ENCODE measurements at places on chromosomes 7 and 10.

GRCh38 chr10:30134171-30134945 lies 75.0 kb upstream of the JCAD start:
- DNase-seq, result no peak

GRCh38 chr7:18370633-18371032 lies 124.9 kb upstream of the HDAC9 start:
- DNase-seq, result no peak

- no peak for DNase-seq
Measured at GRCh38 chr7:47386273-47386835, 195.6 kb downstream of the TNS3 start.

DNA sequence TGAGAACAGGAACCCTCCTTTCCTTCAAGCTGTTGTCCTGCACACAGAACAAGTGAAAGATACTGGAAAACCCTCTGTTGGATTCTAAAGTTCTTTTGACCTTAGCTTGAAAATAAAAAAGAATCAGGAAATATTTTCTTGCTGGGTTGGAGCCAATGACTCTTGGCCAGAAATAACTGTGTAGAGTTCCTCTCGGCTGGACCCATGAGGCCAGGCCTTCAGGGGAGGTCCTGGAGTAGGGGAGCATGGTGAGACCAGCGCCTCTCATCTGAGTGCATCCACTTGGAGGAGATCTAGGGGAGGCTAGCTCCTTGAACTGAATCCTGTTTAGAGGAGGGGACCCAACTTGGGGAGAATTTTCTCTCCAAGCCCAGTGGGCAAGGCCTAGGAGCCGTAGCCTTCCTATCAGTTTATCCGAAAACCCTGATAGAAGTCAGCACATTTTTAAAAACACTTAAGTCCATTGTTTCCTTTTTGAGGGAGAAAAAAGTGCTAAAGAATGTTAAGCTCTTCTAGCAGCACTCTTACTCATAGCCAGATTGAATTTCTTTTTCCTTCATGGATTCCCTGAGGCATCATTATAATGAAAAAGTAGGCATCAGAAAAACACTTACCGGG lies 635.7 kb upstream of the ANKRD30A start:
- DNase-seq, result no peak

DNA sequence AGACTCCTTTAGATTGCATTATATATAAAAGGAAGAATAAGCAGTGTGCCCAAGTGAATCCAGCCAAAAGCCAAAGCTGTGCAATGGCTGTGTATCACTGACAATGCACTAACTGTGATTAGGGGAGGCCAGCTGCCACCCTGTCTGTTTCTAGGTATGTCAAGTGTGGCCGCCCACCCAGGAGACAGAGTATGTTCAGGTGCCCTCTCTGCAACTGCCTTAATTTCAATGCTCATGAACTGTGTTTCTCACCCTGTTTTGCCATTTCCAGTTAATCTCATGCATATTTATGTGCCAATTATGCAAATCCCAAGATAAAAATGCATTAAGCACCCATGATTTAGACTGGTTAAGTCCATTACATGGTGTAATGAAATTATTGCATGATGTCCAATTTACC lies 159.4 kb downstream of the FRMD4A start:
- no peak for DNase-seq

GRCh38 chr10:33335801-33336581 lies 1.5 kb upstream of the NRP1 start:
- DNase-seq, result no peak

DNA sequence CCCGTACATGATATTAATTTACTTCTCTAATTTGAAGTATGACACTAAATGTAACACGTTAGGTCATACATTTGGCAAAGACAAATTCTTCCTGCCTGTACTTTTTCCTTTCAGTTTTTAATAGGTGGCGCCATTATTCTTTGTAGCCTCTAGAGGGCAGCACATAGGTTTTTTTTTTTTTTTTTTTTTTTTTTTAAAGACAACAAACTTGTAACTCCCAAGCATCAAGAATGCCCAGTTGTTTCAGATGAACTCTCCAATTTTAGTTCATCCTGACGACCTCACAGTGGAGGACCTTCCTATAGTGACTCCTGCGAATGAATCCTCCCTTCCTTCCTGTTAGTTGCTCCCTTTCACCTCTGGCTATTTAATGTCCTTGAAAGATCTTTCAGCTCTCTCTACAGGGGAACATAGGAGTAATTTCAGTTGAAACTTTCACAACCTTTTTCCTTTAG lies 139.3 kb upstream of the HDAC9 start:
- DNase-seq, result no peak

DNA sequence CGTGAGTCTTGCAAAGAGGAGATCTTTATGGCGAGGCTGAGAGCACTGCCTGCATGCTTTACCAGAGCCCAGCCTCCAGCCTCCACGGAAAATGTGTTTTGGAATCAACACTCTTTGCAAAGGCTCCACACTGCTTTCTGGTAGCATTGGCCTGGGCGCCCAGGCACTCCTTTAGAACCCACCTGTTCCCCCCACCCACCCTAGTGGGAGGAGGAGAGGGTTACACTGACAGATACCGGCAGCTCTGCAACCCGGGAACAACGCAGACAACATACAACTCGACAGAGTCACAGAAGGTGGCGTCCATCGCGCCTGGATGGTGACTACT lies 5.5 kb upstream of the MNX1 start:
- DNase-seq, result no peak

DNA sequence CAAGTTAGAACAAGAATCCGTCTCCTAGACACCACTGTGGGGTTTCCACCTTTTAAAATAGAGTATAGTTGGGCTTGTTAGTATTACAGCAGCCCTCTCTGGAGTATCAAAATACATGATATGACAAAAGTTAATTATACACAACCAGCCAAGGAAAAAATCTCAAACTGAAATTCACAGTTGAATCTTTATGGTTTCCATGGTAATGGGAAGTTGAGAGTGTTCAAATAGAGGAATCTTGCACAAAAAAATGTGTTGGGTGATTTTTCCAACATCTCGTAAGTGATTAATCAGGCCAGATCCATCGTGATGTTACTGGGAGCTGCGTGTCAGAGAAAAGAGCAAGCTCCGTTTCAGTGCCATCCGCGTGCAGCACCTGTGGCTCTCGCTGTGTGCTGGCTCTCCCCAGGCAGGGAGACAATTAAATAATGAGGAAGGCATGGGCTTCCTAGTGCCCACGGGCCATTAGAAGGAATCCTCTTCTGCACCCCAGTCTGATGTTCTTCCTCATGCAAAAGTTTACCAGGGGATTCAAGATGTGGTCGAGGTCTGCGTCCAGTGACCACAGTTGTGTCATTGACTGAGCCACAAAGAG lies 41.1 kb upstream of the ADARB2 start:
- no peak for DNase-seq

DNA sequence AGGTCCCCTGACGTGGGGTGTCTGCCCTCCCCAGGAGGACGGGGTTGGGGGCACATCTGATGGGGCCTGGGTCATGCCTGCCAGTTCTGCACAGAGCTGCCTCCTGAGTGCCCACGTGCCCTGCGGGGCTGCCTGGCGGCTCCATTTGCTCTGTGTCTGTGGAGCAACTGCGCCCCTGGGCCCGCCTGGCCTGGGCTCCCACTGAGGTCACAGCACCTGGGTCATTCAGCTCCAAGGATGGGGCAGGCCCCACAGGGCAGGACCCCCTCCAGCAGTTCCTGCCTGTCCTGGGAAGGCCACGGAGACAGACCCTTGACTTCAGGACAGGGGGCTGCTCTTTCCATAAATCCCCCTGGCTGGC lies 590.6 kb downstream of the PTPRN2 start:
- no peak for DNase-seq

DNA sequence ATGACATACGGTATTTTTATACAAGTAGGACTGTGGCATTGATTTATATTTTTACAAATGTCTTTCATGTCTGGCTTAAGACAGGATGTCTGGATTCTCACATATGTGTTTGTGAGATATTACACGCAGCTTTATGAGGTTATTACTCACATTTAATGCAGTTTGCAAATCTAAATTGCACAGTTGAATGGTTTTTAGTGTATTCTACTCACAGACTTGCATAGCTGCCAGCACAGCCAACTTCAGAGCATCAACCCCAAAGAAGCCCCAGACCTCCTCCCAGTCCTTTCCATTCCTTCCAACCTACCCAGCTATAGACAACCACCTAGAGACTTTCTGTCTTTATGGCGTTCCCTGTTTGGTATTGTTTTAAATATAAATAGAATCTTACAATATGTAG lies 193.8 kb upstream of the SHH start:
- no peak for DNase-seq

DNA sequence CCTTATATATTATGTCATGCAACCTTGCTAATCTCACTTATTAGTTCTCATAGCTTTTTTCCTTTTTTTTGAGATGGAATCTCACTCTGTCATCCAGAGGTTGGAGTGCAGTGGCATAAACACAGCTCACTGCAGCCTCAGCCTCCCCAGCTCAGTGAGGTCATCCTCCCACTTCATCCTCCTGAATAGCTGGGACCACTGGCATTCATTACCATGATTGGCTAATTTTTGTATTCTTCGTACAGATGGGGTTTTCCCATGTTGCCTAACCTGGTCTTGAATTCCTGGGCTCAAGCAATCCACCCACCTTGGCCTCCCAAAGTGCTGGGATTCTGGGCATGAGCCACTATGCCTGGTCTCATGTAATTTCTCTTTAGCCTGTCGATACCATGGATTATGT lies 89.1 kb upstream of the TRIM24 start:
- no peak for DNase-seq

GRCh38 chr10:132434405-132435005 lies 37.5 kb downstream of the PWWP2B start:
- no peak for DNase-seq
